ENCODE measurements at places on chromosomes 11 and 22.
A peak's percentile ranks its signal among the peaks of the same experiment; 100 is the strongest.

DNA sequence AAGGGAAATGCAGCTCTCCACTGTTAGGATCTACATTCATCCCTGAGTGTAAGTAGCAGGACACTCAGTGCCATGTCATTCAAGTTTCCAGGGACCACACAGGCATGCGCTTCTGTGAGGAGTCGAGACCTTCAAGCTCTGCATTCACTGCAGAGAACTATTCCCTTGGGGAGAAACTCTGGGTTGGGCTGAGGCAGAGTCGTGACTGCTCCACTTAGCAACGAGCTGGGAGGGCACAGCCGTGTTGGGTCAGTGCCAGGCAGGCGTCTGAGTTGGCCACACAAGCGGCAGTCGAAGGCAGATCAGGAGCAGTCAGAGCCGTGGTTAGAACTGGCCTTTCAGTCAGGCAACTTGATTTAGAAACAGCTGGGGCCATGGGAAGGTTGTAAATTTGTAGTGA is 14.7 kb downstream of the MPEG1 start:
- peak; percentile 41 for DNase-seq

- no peak for DNase-seq
Measured at GRCh38 chr22:37414288-37414687, 13.0 kb downstream of the ELFN2 start.

GRCh38 chr22:36946421-36947158 is 33.2 kb downstream of the CSF2RB start:
- no peak for DNase-seq

DNA sequence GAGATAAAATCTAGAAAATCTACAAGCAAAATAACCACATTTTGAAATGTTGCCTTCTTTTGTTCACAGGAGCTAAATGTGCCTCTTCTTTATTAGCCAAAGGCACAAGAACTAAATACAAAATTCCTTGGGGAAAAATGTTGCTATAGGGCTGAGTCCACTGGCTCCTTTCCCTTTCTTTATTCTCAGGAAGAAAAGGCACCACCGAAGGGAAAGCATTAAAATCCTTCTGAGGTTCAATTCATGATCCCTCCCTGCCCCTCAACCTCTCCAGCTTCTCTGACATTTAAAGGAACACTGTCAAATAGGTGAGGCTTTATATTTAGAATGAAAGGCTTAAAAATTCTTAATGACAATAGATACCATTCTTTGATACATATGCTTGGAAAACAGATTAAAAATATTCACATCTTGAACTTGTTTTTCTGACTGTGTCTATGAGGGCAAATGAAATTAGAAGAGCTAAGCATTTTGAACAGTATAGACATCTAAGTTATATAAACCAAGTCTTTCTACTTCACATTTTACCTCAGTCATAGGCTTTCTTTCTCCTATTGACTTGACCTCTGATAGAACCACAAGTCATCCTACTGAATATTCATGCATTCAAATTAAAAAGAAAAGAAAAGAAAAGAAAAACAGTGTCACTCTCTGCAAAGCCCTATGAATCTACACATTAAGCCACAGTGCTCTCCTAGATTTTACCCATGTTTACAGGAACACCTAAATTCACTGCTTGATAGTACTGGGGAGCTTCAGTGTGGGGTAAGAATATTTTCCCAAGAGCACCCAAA is 148.2 kb downstream of the MAML2 start:
- no peak for DNase-seq

DNA sequence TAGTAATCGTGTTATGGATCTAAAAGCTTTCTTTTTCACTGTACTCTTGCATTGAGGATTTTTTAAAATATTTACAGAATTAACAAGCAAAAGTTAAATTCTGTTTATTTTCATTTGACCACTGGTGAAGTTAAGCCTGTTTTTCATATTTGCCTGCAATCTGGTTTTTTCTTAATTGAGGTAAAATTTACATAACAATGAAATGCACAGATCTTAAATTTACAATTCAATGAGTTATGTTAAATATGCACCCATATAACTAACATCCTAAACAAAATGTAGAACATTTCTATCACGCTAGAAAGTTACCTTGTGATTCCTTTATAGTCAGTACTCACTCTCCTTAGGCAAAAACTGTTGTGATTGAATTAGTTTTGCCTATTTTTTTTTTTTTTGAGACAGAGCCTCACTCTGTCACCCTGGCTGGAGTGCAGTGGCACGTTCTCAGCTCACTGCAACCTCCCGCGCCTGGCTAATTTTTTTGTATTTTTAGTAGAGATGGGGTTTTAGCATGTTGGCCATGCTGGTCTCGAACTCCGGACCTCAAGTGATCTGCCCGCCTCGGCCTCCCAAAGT is 54.5 kb upstream of the WEE1 start:
- DNase-seq = no peak

- no peak for DNase-seq
Measured at GRCh38 chr11:7457211-7457610, 28.1 kb upstream of the OLFML1 start.

- no peak for DNase-seq
Measured at GRCh38 chr11:73168925-73169579, 26.9 kb upstream of the FCHSD2 start.

- no peak for DNase-seq
Measured at GRCh38 chr11:130313383-130314183, 1.1 kb downstream of the ZBTB44 start.

GRCh38 chr11:87754685-87755084 is 420.6 kb downstream of the RAB38 start:
- no peak for DNase-seq

DNA sequence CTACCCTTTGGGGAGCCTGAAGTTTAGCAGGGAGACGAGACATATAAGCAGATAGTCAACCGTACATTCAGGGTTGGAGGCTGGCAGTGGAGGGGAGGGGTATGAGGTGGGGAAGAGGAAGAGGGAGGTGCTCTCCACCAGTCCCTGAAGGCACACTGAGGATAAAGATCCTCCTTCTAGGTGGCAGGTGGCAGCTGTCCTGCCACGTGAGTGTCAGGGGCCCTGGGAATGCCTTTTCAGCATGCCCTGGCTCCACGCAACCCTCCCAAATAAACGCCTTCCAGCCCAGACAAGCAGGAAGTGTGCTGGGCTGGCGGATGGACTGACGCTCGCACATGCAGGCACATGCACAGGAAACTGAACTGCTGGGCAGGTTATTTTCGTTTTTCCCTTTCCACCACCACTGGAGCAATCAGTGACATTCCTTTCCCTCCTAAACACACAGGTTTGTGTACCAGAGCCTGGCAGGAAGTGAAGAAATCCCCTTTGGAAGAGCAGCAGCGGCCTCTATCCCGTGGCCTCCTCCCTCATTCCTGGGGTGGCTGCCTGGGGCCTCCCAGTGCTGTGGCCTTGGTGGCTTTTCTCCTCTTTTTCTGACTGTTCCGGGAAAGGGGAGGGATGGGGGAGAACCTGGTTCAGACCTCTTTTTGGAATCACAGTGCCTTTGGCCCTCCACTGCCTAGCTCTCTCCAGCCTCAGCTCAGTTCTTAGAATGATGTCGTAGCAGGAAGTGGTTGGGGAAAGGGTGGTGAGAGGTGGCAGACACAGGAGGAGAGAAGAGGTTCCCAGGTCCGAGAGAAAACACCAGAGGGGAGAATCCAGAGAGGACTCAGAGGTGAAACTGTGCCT is 157.0 kb upstream of the TIMP3 start:
- DNase-seq = no peak

DNA sequence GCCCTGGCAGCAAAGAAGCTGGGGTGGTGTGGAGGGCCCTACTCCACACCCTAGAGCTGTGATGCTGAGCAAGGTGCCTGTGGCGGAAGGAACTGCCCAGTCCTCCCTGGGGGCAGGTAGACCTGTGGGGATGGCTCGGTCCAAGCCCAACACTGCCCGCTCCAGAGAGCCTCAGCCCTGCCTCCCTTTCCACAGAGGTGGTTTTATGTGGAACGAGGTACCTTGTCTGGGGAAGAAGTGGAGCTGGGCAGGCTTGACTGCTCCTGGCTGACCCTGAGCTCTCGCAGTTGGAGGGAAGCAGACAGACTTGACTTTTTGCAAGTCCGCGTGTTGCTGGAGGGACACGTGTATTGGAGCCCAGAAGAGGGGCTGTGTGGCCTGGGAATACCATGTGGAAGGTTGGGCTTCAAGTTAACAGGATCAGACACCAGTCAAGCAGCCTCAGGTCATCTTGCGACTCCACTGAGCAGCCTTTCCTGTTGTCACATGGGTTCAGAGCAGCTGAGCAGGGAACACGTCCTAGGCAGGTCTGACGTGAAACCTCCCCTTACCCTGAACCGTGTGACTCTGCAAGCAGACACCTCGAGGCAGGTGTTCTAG is 117.7 kb downstream of the CACNA1I start:
- no peak for DNase-seq

- no peak for DNase-seq
Measured at GRCh38 chr11:102940714-102941588, 14.6 kb downstream of the MMP13 start.

DNA sequence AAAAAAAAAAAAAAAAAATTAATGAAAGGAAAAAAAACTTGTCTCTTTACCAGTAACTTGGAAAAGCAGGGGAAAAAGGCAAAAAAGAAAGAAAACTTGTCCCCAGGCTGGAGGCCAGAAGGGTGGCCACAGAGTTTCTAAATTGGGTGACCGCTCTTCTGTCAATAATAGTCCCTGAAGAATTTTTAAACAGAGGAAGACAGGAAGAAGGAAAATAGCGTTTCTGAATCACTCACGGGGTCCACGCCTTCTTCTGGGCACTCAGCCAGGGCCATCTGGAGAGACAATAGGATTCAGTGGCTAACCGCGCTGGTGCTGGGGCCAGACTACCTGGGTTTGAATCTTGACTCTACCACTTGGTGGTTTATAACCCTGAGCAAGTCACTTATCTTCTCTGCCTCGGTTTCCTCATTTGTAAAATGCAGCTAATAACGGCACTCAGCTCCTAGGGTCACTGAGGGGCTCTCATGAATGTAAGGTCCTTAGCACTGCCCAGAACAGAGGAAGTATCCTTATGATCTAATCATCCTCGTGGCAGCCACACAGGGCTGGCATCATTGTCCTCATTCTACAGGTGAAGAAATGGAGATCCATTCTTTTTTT is 7.0 kb downstream of the C11orf86 start:
- peak; percentile 12 for DNase-seq

DNA sequence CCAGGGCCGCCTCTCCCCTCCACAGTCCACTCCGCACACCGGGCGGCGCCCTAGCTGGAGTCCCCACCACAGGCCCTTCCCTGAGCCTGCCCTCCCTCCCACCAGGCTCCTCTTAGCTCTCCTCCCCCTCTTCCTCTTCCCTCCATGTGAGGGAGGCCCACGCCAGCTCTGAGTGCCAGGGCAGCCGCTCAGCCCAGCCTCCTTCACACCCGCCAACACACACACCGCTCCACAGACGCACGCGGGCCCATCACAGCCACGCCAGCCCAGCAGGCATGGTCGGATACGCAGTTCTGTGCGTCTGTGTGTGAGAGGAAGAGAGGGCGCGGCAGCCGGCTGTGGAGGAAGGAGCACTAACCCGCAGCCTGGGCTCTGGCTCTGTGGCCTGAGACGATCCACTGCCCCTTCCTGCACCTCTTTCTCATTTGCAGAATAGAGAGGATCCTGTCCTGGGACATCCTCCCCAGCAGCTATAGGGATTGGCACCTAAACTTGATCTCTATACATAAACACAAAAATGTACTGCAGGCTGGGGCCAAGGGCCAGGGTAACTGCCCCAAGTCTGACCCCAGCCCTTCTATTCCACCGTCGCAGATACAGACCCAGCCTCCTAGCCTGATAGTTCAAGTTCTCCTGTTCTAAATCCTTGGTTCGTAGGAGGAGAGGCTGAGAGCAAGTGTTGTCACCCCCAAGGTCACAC is 3.5 kb downstream of the CHRM4 start:
- no peak for DNase-seq

- DNase-seq = no peak
Measured at GRCh38 chr11:118106789-118107335, 20.1 kb upstream of the SMIM35 start.

- DNase-seq = no peak
Measured at GRCh38 chr22:50317674-50318073, 9.1 kb downstream of the DENND6B start.

DNA sequence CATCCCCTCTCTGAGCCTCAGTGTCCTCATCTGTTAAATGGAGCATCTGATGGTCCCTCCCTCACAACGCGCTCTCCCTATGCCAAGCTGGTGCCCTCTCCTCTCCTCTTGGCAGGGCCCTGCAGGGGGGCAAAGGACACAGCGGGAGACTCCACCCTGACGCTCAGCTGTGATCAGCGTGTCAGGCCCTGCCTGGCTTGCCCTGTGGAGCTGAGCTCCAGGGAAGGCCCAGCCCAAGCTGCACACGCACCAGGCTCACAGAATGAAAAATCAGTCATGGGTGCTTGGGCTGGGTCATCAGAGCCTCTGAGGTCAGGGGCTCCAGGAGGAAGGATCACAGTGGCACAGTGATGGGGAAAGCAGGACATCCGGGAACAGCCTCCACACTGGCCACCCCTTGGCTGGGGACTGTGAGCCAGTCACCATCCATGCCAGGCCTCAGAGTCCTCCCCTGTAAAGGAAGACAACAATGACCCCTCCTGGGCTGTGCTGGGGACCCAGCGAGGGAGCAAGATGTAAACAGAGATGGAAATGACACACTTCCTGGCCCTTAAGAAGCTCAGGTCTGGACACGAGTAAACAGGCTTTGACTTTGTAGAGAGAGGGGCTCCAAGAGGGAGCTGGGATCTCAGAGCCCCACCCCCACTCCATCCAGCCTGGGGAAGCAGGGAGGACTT is 36.6 kb downstream of the RPL3 start:
- DNase-seq = no peak

GRCh38 chr11:10298342-10298741 is 4.3 kb upstream of the SBF2 start:
- DNase-seq = no peak

GRCh38 chr22:19517919-19518611 is 6.1 kb downstream of the CLDN5 start:
- no peak for DNase-seq

DNA sequence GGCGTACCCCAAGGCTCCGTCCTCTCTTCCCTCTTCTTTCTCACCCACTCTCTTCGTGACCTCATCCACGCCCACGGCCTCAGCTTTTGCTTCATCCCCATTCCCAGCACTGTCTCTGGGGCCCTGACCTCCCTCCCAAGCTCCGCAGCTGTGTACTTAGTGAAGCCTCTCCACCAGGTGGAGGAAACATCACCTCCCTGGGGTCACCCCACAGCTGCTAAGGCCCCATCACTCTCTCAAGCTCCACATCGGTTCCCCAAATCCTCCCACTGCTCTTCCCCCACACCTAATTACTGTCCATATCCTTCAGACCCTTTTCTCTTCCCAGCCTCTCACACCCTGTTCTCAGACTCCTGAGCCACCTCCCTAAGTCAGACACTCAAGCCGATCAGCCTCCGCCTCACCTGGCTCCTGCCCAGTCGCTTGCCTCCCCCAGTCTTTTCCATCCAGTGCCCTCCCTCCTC is 7.9 kb upstream of the SYT7 start:
- DNase-seq = no peak

DNA sequence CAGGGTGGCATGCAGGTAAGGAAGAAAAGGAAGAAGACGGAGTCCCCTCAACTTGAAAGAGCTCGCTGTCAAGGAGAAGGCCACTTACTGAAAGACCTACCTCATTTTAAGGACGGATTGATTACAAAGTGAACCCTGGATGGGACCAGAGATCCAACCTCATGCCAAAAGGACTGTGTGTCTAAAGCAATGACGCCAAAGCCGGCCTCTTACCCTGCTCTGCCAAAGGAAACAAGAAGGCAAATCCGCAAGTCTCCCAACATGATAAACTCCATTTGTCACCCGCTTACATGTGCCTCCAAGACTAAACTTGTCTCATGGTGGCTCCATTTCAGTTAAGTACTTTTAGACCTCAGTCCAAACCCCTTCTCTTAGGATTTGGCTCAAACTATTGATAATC is 148.7 kb upstream of the MTMR2 start:
- DNase-seq = no peak

Data from GOT3 (cell line).